ENCODE measurements at places on chromosomes 4 and X.

- peak; percentile 36 for DNase-seq
Measured at GRCh38 chr4:128450326-128451120, 162.9 kb upstream of the PGRMC2 start.

- no peak for DNase-seq
Measured at GRCh38 chr4:77073106-77073809, 2.5 kb downstream of the CCNI start.

DNA sequence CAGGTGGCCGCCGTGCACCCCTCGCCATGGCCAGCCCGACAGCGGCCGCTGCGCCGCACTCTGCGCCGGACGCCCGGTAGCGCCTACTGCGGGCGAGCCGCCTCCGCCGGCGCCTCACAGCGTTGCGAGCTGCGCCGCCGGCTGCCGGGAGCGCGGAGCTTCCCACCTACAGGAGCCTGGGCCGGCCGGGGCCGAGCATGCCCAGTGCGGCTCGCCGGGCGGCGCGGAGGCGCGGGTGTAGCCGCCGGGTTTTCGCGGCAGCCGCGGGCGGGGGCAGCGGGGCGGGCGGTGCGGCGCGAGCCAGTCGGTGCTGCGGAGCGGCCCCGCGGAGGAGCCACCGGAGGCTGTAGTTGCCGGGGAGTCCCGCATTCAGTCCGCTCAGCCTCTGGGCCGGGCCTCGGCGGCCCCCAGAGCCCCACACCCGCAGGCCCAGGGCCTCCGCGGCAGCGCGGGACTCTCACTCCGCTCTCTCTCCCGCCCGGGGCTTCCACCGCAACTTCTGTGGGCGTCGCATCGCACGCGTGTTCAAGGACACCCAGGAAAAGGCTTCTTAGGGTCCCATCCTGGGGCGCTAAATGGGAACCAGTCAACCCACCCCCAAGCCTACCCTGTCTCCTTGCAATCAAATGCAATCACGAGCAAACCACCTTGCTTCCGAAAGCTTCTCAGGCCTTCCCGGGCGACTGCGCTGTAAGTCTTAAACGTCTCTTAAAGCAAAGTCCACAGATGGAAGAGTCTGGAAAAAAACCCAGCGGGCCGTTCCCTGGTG lies at the start of gene MFAP3L:
Gene MFAP3L (minus strand): TSS at position 143 of the 769 bp plus-strand sequence. CDS start 20,518 bp downstream, outside the sequence.
- peak; percentile 94 for DNase-seq

GRCh38 chr4:127165971-127166370 lies 466.8 kb upstream of the INTU start:
- DNase-seq: peak; percentile 19

DNA sequence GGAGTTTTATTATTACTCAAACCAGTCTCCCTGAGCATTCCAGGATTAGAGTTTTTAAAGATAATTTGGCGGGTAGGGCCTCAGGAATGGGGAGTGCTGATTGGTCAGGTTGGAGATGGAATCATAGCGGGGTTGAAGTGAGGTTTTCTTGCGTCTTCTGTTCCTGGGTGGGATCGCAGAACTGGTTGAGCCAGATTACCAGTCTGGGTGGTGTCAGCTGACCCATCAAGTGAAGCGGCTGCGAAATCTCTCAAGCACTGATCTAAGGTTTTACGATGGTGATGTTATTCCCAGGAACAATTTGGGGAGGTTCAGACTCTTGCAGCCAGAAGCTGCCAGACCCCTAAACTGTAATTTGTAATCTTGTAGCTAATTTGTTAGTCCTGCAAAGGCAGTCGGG lies 25.1 kb upstream of the SETD7 start:
- no peak for DNase-seq

DNA sequence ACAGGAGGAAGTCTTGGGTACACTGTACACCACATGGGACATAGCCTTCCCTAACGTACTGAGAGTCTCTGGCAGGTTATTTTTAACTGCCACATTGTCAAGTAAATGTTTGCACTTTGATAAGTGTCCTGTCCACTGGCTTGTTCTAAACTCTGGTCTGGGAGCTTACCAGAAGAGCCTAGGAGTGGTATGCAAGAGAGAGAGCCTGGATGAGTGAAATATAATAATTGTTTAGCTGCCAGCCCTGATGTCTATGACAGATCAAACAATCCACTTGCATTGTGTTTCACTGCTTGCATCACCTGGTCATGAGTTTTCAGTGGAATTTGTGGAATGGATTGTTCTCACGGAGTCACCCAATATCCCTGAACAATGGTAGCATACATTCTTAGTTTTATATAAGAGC lies 91.6 kb downstream of the SHROOM3 start:
- peak; percentile 51 for DNase-seq

GRCh38 chr4:140736669-140737343 lies 19.4 kb downstream of the TBC1D9 start:
- peak; percentile 48 for DNase-seq

- no peak for DNase-seq
Measured at GRCh38 chr4:94480362-94480951, 28.7 kb downstream of the PDLIM5 start.

GRCh38 chr4:83276299-83277040 lies 8.1 kb downstream of the COQ2 start:
- DNase-seq: no peak

DNA sequence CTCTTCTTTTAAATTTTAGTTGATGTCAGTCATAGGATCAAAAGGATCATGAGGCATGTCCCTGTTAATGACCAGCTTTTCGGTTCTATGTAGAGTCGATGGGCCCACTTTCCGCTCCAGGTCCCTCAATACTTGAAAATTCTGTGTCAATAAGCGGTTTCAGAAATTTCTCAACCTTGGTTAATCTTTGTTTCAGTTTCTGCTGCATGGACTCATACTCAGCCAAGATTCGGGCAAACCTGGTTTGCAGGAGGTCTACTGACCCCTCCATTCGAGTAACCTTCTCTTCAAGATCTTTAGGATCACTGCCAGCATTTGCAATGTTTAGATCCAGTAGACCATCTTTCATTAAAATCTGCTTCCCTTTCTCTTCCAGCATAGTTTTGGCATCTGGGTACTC lies 22.0 kb upstream of the NFXL1 start:
- DNase-seq: no peak

GRCh38 chr4:140935254-140935653 lies 179.1 kb upstream of the TBC1D9 start:
- DNase-seq: peak; percentile 46
